DMS53 (cell line): ENCODE measurements at places on chromosomes 13 and 19.

GRCh38 chr19:13840305-13841085 lies 36.4 kb upstream of the NANOS3 start:
- DNase-seq: no peak

GRCh38 chr19:46841458-46842083 lies 9.1 kb downstream of the AP2S1 start:
- DNase-seq: peak; percentile 28

GRCh38 chr19:2488942-2489731 lies 13.2 kb downstream of the GADD45B start:
- DNase-seq: peak; percentile 81

DNA sequence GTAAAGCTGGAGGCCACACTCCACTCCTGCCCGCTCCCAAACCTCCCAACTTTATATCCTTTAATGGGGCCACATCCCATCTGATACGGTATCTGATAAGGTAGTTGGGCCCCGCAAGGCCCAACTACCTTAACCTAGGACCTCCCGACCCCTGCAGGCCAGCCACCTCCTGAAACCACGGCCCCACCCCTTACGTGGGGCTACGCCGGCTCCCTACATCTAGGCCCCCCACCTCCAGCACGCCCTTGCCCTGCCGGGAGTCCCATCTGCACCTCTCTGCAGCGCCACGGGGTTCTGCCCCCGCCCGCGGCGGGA lies 2.2 kb downstream of the IGFLR1 start:
- no peak for DNase-seq

- DNase-seq: peak; percentile 62
Observed at GRCh38 chr19:47446534-47447469, 24.9 kb downstream of the SLC8A2 start.

GRCh38 chr13:40999416-40999815 lies 19.7 kb downstream of the ELF1 start:
- no peak for DNase-seq

DNA sequence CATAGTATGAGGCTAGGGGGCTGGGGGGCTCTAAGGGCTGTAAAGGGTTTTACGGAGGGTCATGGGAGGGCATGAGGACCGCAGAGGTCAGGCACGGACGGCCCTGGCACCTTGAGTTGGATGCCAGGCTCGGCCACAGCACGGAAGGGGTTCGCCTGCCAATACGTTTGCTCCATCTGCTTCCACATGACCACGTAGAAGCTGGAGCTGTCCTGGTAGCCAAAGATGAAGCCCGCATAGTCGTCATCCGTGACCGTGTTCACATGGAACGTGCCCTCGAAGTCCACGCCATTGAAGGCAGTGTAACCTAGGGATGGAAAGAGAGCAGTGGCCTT lies 6.4 kb downstream of the COMP start:
- DNase-seq: peak; percentile 80

DNA sequence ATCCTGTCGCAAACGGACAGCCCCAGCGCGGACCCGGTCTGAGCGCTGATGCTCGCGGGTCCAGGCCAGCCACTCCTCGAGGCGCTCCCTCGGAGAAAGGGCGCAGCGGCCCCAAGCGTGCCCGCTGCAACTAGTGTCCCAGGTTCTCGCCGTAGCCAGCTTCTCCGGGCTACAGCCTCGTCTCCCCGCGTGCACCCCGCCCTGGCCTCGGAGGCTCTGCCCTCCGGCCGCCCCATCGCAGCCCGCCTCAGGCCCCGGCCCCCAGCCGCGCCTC lies 487 bp downstream of the FLT1 start:
- peak; percentile 73 for DNase-seq

- DNase-seq: no peak
Observed at GRCh38 chr13:41762796-41763195, 198.1 kb downstream of the VWA8 start.

DNA sequence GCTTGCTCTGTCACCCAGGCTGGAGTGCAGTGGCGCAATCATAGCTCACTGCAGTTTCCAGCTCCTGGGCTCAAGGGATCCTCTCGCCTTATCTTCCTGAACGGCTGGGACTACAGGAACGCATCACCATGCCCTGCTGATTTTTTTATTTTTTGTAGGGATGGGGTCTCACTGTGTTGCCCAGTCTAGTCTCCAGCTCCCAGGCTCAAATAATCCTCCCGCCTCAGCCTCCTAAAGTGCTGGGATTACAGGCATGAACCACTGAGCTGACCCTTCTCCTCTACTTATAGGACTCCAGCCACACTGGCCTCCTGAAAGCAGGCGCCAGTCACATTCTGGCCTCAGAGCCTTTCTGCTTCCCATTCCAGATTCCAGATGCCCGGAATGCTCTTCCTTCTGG lies 10.5 kb downstream of the DACT3 start:
- DNase-seq: no peak

- no peak for DNase-seq
Observed at GRCh38 chr13:114026481-114026880, 52.6 kb upstream of the C13orf46 start.

GRCh38 chr13:54574791-54575190 lies 1546.2 kb downstream of the OLFM4 start:
- peak; percentile 99 for DNase-seq

DNA sequence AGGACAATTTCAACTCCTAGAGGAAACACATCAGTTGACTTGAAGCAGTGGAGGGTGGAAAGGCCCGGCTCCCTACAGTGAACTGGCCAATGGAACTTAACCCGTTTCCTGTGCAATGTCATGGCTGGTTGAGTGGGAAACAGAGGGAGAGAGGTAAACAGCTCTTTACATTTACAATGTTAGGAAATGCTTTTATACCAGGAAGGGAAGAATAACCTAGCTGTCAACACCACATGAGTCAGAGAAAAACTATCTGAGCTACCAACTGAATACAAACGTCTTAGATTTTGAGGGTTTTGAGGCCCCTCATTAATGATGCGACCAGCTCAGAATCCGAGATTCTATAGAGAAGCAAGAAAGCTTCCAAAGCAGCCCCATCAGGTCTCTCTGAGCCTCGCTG lies 36.7 kb downstream of the CARD8 start:
- DNase-seq: no peak

GRCh38 chr19:29086646-29087045 lies 126.3 kb downstream of the UQCRFS1 start:
- no peak for DNase-seq

DNA sequence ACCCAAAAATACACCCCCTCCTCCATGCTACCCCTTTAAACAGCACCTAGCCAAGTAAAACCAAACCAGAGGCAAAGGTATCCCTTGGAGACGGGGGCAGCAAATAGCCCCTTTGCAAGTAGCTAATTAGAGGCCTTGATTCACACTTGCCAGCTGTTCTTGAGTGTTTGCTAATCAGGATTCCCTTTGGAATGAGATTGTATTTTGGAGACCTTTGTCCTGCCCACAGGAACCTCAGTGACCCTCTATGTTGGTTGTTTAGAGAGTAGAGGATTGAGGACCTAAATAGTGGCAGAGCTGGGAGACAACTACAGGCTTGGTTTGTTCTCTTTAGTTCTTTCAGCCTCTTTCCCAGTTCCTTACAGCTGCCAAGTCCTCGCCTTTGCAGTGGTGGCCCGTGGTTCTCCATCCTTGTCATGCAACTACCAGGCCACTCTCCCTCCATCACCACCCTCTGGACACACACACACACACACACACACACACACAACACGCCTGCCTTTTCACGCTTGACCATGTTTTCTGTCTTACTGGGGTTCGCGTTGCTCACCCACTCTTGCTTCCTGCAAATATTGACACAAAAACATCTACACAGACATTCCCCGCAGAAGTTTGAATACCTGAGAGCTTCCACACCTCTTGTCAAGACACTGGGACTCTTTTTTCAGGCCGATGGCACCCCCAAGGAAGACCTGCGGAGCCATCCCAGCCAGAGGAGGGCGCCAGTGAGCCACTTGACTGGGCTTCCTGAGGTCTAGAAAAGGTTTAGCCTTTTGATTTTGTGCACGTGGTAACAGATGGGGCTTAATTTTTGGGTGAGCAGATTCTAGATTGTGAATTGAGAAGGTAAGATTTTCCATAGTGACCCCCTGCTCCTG lies 80.0 kb upstream of the GPR183 start:
- peak; percentile 28 for DNase-seq

DNA sequence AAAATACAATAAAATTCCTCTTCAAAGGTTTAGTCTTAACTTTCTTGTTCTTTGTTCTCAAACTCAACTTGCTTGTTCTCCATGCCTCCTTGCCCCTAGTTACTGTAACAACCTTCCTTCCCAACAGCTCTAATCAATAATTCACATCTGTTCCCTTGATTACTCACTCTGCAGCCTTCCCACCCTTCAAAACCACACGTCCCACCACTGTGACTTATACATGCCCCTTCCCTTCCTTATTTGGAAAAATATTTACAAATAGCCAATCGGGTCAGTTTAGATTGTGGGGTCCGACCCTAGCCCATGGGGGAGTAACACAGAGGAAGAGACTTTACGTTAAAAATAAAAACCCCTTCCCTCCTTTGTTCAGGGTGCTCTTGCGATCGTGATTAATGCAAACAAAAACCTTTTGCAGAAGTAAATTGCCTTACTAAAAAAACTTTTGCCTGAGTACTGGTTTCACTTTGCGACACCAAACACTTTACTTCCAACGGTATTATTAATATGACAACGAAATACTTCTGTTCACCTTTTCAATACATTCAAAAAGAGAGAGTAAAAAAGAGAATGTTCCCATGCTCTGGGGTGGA lies 512 bp upstream of the ZNF93 start:
- DNase-seq: peak; percentile 59

DNA sequence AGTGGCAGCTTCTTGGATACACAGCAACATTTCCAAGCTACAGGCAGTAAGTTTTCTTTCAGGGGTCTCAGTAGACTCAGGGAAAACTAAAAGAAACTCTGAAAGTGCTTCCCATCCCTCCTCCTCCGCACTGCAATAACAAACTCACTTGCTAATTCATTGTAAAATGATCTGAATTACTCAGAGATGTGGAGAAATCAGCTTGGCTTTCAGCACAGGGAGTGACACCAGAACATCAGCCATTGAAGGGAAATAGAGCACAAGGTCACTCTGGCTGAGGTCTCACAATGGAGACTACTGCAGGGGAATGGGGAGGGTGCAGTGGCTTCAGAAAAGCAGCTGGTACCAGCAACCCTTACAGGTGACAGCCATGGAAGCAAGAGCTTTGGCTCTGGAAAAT lies 137.3 kb upstream of the SERP2 start:
- DNase-seq: no peak

DNA sequence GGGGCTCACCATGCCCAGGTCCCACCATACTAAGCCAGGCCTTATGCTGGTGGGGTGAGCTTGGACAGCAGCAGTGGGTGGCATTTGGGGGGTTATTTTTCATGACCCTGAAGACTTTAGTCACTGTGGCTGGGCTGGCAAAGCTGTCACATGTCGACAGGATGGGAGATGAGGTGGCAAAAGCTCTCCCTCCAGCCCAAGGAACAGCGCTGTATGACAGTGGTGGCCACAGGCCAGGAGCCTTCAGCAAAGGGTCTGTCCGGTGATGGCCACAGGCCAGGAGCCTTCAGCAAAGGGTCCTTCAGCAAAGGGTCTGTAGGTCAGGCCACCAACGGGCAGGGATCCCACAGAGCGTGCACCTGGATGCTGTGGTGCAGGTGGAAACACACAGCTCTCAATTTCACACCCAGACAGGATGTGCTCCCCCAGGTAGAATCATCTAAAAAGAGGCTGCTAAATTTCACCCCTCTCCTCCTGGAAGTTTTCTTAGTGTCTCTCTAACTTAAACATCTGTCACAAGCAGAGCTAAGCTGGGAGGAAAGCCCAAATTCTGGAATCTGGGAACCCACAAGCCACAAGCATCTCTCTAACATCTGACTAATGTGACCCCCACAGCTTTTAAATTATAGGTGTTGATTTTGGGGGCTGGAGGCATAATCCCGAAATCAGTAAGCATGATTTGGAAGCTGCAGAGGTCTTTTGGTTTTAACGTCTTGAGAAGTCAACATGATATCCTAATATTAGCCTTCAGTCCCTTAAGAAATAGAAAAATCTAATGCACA lies 23.0 kb downstream of the COL4A1 start:
- DNase-seq: no peak

- DNase-seq: no peak
Observed at GRCh38 chr19:31970027-31970461, 375.4 kb upstream of the ZNF507 start.

DNA sequence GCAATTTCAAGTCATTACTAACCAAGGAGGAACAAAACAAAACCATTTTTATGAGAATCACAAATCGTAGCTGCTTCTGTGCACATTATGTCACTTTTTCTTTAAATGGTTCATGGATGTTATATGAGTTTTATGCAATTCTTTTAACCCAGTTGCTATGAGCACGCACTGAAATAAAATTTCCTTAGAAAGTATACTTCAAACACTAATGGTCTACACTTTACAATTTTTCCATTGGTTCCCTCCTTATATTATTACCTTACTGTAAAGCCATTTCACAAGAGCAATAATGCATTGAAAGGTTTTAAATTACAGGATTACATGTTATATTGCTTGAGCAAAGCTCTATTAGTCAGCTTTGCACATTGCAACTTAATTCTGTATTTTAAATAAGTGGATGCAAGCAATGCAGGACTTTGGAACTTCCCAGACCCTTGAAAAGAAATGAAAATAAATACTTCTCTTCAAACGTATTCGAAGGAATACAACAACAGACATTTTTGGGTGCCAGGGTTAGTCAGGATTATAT lies 318.7 kb downstream of the PCDH9 start:
- no peak for DNase-seq

GRCh38 chr13:80037505-80037888 lies 303.4 kb downstream of the SPRY2 start:
- DNase-seq: no peak

DNA sequence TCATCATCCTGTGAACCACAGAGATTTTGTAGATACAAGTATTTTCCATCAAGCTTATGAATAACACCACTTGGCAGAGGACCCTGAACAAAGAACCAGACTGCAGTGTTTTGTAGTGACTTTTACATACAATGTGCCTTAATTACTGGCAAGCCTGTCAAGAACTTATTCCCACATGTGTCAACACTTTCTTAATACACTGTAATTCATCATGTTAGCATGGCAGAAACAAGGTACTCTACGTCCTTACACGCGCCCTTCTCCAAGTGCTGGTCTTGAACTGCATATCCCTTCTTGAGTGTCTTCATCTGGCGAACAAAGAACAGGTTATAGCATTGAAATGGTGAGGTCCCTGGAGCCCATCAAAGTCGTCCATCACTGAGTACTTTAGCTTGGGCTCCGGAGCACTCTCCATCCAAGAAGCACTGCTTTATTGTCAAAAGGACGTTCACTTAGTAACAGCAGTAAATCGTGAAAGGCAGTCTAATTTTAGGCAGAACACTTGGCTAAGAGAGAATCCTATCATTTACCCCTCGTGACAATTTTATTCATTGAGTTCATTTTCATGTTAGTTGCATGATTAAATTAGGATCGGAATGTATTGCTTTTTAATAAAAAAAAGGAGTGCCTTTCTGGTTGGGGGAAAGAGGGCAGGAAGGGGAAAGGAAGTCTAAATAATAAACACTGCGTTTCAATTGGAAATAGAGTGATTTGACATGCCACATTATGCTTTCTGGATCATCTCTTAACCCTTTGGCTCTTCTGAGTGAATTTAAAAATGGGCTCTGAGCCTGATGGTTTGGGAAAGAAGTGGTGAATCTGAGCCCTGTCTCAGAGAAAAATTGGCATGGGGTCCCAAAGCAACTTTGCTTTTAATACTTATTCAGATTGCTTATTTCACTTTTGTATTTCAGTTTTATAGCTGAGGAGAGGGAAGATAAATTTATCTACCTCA lies 376.1 kb downstream of the DLEU7 start:
- DNase-seq: no peak
